ENCODE measurements at places on chromosomes 6 and 20. TPM values are rescaled to one million over a fixed set of nuclear protein-coding genes. Genes with fewer than 3 reads are reported as not detected.

DNA sequence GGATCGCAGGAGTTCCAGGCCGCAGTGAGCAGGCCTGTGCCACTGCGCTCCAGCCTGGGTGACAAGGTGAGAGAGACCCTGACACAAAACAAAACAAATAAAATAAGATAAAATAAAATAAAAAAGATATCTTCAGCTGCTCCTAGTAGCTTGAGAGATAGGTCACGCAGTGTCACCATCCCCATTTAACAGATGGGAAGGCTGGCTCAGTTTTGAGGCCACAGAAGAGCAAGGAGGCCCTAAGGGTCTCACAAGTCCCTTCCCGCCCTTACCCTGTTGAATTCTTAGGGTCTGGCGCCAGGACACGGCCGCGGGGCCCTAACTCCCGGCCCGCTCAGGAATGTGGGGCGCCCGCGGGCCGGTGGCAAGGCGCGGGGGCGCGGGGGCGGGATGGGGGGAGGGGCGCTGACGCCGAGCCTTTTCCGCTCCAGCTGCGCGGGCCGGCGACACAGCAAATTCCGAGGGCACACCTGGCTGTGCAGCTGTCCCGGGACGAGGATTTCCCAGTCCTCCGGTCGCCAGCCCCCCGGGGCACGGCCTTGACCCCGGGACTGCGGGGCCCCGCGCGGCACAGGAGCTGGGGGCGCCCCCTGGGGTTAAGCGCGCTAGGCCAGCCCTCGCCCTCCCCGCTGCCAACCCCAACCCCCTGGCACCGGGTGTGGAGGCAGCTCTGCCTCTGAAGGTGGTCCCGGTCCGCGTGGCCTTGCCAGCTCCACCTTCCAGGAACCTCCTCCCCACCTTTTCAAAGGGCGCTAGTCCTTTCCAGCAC is 10.3 kb upstream of the R3HDML start:
- no peak overlapping the region for H3K27ac ChIP-seq
- no peak for DNase-seq
- no peak overlapping the region for H3K4me3 ChIP-seq
- H3K36me3 ChIP-seq, result no peaks in the 10 kb centered on the region
- H3K4me1 ChIP-seq, result no peaks in the 10 kb centered on the region
- no peaks in the 10 kb centered on the region for H3K27me3 ChIP-seq

- H3K27ac ChIP-seq, result no peak overlapping the region
- no peaks in the 10 kb centered on the region for H3K27me3 ChIP-seq
Measured at GRCh38 chr20:41424546-41424945, 57.9 kb upstream of the EMILIN3 start.

Gene TRAPPC3L
- polyA plus RNA-seq, result 0.28 TPM

DNA sequence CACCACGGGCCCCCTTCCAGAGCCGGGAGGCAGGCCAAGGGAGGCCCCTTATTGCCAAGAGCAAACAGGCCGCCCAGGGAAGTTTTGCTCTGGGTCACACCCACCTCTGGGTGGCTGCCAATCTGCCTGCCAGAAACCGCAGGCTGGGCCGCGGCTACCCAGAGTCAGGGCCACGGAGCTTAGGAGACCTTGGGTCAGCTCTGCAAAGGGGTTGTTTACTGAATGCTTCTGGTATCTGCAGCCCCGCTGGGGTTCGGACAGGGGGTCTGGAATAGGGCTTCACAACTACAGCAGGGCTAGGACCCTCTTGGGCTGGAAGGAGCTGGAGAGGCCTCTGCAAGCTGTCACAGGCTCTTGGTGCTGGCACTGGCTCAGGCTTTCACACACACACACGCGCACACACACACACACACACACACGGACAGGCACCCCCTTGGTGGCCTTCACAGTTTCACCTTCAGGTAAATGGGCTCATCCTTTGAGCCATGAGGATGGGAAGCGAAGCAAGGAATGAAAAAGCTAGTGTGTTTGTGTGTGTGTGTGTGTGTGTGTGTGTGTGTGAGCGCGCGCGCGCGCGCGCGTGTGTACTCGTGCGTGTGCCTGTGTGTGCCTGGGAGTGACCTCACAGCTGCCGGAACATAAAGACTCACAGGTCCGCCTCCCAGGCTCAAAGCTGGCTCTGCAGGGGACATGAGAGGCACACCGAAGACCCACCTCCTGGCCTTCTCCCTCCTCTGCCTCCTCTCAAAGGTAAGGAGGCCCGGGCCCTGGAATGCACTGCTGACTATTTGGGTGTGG is at the start of gene CCN5:
Gene CCN5, plus strand, starts transcription at position 669 of the 798 bp plus-strand sequence. Its CDS starts 22 bp downstream, at position 691.
- H3K27me3 ChIP-seq, result no peaks in the 10 kb centered on the region
- H3K4me1 ChIP-seq, result peaks cover 28% of the 10 kb centered on the region
- no peak within 1 kb of the TSS for H3K4me3 ChIP-seq
- DNase-seq, result no peak
- H3K27ac ChIP-seq, result no peak within 1 kb of the TSS

DNA sequence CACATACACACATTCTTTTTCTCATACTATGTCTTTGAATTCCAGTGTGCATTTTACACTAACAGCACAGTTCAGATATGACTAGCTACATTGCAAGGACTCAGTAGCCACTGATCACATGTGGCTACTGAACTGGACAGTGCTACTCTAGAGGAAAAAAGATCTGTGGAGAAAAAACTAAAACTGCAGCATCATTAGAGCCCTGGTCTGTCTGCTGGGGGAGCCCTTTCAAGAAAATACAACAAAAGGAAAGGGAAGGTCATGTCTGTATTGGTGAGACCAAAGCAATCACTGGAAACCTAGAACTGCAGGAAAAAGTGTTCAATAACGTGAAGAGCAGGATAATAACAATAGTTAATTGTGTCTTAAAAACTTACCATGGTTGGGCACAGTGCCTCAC is 132.3 kb upstream of the JARID2 start:
- H3K36me3 ChIP-seq, result no peaks in the 10 kb centered on the region
- no peak overlapping the region for H3K27ac ChIP-seq
- DNase-seq, result no peak
- H3K4me3 ChIP-seq, result no peak overlapping the region

- peak overlapping the region; percentile 75 for H3K4me3 ChIP-seq
- peak overlapping the region; percentile 75 for H3K27ac ChIP-seq
- H3K36me3 ChIP-seq, result no peaks in the 10 kb centered on the region
Measured at GRCh38 chr6:28349344-28349891, 329 bp upstream of the ZKSCAN3 start.

Gene HUS1B
- polyA plus RNA-seq, result 0.12 TPM

- no peaks in the 10 kb centered on the region for H3K4me1 ChIP-seq
- H3K36me3 ChIP-seq, result no peaks in the 10 kb centered on the region
- H3K27ac ChIP-seq, result no peak overlapping the region
- H3K27me3 ChIP-seq, result no peaks in the 10 kb centered on the region
- H3K4me3 ChIP-seq, result no peak overlapping the region
Measured at GRCh38 chr6:24394780-24395437, 7.8 kb upstream of the MRS2 start.

Gene IL17F
- not detected for polyA plus RNA-seq

Gene IL17A
- polyA plus RNA-seq, result not detected

GRCh38 chr6:106488494-106489370 is 128.2 kb downstream of the CRYBG1 start:
- no peak overlapping the region for H3K27ac ChIP-seq
- H3K36me3 ChIP-seq, result no peaks in the 10 kb centered on the region
- H3K27me3 ChIP-seq, result no peaks in the 10 kb centered on the region
- H3K4me3 ChIP-seq, result no peak overlapping the region
- H3K4me1 ChIP-seq, result peaks cover 23% of the 10 kb centered on the region
- DNase-seq, result no peak

GRCh38 chr6:12190252-12190651 is 99.9 kb upstream of the EDN1 start:
- H3K27me3 ChIP-seq, result no peaks in the 10 kb centered on the region
- no peak overlapping the region for H3K4me3 ChIP-seq
- H3K36me3 ChIP-seq, result no peaks in the 10 kb centered on the region
- no peak for DNase-seq
- H3K4me1 ChIP-seq, result peaks cover 4% of the 10 kb centered on the region
- H3K27ac ChIP-seq, result no peak overlapping the region

DNA sequence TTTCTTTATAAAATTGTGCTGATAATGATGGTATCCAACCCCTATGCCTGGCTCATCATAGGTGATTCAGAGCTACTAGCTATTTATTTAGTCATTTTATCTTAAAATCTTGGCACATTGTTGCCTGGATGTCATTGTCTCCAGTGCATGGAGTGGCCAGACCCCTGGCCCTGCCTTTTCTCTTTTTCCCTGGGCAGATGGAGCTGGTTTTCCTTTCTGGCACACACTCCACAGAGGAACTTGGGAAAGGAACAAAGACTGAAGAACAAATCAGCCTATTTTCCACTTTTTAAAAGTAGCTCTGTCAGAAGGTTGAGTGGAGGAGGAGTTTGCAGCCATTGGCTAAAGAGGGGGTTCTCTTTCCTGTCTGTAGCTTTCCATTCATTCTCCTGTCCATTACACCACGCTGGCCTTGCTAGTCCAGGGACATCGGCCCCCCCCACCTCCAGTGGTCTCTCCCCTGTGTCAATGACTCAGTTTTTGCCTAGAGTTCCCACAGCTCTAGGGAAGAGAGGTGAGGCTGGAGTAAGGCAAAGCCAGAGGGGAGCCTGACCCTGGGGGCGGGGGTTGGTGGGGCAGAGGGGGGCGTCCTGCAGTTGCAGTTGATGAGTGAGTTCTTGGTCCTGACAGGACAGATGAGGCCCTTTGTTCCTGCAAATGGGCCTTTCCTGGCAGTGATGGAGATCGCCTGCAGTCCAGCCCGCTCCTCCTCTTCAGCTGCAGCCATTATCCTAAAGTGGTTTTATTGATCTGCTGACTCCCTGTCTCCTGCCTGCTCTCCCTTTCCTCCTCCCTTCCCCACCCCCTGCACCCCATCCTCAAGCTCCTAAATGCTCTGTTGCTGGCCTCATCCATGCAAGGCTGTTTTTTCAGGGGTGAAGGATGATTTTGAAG is 774.5 kb downstream of the DHX35 start:
- no peak overlapping the region for H3K27ac ChIP-seq
- DNase-seq, result no peak
- H3K27me3 ChIP-seq, result no peaks in the 10 kb centered on the region
- H3K4me3 ChIP-seq, result no peak overlapping the region
- no peaks in the 10 kb centered on the region for H3K4me1 ChIP-seq

Data from keratinocyte (primary cell).